Right hindlimb (tissue), 1 donor: ENCODE measurements at places on chromosomes 4 and X.

DNA sequence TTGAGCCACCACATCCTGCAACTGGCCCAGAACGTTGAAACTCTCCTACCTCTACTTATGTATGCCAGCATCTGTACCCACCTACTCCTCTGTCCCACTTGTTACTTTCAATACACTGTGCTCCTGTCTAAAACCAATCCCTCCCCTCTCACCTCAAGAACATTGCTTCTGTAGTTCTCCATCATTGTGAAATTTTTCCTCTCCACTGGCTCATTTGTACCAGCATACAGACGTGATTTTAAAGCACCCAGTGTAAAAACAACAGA lies 25.5 kb upstream of the USO1 start:
- DNase-seq, result no peak

- DNase-seq, result no peak
Observed at GRCh38 chr4:168138143-168138542, 45.8 kb downstream of the ANXA10 start.

- no peak for DNase-seq
Observed at GRCh38 chr4:1590244-1590643, 93.9 kb downstream of the FAM53A start.

DNA sequence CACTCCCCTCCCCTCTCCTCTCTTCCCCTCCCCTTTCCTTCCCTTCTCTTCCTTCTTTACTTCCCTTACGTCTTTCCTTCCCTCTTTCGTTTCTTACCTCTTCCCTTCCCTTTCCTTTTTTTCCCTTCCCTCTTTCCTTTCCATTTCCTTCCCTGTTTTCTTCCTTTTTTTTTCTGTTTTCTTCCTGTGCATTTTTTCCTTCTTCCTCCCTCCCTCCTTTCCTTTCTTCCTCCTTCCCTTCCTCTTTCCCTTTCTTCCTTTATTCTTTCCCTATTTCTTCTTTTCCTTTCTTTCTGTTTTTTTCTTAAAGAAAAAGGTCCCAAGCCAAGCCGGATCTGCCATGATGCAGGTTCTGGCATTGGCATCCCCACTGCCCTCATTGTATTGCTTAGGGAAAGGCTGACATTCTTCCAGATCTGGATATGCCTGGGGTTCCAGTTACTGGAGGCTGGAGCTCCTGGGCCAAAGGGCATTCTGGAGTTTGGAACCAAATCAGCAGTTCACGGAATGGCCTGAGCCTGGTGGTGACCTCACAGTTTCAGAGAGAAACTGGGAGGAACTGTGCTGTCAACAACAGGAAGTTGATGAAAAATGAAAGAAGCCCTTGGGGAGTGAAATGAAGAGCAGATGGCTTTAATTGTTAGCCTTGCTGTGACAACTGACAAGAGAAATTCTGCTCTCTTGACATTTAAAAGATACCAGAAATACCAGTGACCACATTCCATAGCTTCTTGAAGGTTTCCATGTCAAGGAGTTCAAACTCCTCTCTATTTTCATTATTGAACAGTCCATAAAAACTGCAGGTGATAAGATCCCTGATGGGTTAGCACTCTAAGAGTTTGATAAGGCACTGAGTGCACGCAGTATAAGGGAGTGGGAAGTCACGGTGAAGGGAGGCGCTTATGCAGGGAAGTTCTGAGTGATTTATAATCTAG lies 622.1 kb downstream of the SPRY1 start:
- peak; percentile 49 for DNase-seq

DNA sequence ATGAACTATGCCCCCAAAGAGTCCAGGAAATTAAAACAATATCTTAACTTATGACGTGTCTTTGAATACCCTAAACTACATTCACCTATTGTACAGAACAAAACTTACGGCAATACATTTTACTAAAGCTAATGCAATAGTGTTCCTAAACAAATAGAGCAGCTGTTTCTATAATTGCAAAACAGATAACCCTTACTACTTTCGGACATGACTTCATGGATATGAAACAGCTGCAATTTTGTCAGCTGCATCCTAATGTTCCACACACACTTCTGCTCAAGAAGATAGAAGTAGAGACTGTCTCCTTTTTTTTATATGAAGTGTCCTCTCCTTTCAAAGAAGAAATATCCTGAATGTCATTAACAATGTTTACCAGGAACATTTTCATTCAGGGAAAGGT lies 174.9 kb downstream of the ACTRT1 start:
- DNase-seq, result no peak

DNA sequence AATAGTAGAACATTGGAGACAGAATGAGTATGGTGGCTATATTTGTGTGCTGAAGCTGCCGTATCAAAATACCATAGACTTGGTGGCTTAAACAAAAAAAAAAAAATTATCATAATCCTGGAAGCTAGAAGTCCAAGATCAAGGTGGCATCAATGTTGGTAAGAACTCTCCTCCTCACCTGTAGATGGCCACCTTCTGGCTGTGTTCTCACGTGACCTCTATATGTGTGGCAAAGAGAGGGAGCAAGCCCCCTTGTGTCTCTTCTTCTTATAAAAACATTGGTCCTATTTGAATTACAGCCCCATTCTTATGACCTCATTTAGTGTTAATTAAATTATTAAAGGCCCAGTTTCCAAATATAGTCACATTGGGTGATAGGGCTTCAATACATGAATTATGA lies 1640.9 kb upstream of the PCDH7 start:
- no peak for DNase-seq
